ENCODE measurements at places on chromosomes 2 and 18. TPM values are rescaled to one million over a fixed set of nuclear protein-coding genes. Genes with fewer than 3 reads are reported as not detected.

DNA sequence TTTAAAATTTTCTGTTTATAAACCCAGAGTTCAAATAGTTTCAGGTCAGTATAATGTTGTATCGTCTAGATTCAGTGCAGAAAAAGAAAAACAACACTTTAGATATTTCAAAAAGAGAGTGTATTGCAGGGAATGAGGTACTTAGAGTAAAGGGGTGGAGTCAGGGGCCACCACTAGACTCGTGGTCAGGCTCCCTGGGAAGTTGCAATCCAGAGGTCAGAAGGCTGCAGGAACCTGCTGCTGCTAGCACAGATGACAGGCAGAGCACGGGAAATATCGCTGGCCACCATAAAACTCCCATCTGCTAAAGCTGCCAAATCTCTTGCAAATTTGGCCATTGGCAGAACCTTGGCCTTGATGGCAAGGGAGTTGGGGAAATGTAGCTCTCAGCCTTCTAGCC, 64.6 kb downstream of the THNSL2 start:
- no peak for DNase-seq

GRCh38 chr2:24330161-24330560, 30.2 kb downstream of the ITSN2 start:
- no peak for DNase-seq

ZNF516 gene
- 12.6 TPM for total RNA-seq

NLRC4 gene
- total RNA-seq, result 1.1 TPM
